ENCODE measurements at places on chromosomes 7 and 10.
A peak's percentile ranks its signal among the peaks of the same experiment; 100 is the strongest.

GRCh38 chr10:58282615-58283014 lies 13.7 kb downstream of the CISD1 start:
- no peak for ATAC-seq

- ATAC-seq, result peak; percentile 71
Measured at GRCh38 chr7:90709501-90710465, 113.7 kb downstream of the CDK14 start.

- no peak for ATAC-seq
Measured at GRCh38 chr7:7962851-7963250, 5.7 kb upstream of the GLCCI1 start.

GRCh38 chr7:985915-986741 lies 3.1 kb downstream of the CYP2W1 start:
- peak; percentile 67 for ATAC-seq

DNA sequence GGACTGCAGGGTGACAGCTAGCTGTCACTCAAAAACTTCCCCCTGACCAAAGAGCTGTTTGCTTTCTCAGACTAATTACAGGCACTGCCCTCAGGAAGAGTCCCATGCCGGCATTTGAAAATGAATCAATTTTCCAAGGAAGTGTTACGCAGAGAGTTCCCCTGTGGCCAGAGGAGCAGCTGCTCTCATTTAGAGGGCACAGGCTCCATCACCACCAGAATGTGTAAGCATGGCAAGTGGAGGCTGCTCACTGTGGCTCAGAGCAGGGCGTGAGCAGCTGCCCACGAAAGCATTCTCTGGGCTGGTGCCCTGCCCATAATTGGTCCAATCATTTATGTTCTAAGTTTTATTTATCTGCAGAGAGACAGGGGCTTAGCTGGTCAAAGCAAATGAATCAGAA lies 202.2 kb downstream of the RAMP3 start:
- ATAC-seq, result no peak

DNA sequence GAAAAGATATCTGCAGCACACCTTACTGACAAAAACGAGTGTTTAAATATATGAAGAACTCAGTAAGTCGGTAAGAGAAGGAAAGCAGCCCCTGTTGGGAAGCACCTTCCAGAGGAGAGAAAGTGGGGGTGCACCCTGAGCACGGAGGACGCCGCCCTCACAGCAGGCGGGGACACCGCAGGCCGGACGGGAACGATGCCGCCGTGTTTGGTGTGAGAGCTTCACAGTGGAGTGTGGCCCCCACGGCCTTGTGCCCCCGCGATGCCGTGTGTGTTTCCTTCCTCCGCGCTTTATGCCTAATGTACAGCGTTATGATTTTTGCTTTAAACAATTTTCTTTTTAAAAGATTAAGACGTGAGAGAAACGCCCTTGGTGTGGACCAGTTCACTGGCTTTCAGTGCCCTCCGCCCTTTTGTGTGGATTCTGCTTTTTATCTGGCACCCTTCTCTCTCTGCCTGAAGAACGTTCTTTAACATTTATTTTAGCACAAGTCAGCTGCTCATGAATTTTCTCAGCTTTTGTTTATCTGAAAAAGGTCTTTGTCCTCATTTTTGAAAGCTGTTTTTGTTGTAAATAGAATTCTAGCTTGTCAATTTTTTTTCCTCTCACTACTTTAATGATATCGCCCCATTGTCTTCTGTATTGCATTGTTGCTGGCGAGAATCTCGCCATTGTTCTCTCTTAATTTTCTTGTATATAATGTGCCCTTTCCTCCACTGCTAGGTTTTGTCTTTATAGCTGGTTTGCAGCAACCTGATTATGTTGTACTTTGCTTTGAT lies 110.7 kb downstream of the INPP5A start:
- no peak for ATAC-seq

DNA sequence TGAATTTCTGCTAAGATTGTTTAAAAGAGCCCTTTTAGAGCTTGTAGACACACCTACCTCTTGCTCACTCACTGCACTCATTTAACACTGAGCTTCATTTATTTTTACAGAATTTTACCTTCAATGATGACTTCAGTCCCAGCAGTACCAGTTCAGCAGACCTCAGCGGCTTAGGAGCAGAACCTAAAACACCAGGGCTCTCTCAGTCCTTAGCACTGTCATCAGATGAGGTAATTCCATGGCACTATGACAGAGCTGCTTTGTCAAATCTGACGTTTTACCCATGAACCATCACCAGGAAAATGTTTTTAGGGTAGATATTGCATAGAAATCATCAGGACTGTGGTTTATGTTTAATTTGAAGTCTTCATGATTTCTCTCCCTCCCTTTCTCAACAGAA lies 38.2 kb downstream of the PON1 start:
- ATAC-seq, result no peak

- ATAC-seq, result peak; percentile 70
Measured at GRCh38 chr10:68135922-68136792, 26.9 kb downstream of the MYPN start.

GRCh38 chr7:49762666-49763065 lies 10.8 kb upstream of the VWC2 start:
- no peak for ATAC-seq

DNA sequence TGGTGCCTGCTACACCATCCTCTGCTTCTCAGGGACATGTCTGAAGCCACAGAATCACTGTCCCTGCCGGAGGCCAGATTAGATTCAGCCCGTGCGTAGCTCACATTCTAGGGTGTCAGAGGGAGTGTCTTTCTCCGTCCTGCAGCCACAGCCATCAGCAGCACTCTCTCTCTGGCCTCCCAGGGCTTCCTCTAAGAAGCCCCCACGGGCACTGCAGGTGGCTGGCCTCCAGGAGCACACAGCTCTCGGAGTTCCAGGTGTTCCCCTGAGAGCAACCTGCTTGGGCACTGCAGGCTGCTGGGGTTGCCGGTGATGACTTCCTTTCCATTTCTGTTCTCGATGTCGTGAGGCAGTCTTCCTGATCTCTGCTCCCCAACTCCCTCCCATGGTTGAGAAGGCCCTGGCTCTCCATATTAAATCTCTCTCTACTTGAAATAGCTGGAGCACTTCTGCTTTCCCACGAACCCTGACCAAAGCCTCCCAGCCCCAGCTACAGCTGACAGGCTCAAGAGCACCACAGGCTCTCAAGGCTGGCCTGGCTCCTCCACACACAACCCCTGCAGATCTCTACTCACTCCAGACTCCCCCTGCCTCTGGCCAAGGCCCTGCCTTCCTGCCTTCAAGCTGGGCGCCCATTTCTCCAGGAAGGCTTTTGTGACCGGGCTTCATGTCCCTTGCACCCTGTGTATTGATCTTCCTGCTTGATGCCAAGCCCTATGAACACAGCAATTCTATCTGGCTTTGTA lies 49.0 kb upstream of the TMEM72 start:
- ATAC-seq, result no peak

DNA sequence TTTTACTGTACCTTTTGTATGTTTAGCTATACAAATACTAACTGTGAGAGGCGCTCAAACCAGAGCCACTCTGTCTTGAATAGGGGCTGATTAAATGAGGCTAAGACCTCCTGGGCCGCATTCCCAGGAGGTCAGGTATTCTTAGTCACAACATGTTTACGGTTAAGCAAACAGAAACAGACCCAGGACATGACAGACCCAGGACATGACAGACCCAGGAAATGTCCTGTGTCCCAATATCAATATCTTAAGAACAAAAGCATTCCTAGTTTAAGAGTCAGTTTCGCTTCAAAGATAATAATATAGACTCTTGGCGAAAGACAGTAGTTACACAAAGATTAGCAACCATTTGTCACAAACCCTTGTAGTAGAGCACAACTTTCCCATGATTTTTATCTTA lies 304.5 kb downstream of the CCSER2 start:
- no peak for ATAC-seq

DNA sequence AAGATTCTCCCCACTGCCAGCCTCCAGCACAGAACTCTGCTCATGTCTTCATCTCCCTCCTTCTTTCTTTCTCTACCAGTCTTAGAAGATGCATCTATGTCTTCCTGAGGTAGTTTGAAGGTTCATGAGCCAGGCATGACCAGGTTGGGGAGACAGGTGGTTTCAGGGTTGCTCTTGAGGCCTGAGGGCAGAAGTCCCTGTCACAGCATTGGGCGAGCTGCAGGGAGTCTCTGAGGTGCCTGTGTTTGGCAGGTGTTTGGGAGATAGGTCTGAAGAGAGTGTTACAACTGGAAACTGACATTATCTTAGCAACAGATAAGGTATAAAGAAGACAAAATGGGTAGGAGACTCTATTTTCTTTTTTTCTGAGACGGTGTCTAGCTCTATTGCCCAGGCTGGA lies 18.7 kb downstream of the PRSS2 start:
- ATAC-seq, result no peak

DNA sequence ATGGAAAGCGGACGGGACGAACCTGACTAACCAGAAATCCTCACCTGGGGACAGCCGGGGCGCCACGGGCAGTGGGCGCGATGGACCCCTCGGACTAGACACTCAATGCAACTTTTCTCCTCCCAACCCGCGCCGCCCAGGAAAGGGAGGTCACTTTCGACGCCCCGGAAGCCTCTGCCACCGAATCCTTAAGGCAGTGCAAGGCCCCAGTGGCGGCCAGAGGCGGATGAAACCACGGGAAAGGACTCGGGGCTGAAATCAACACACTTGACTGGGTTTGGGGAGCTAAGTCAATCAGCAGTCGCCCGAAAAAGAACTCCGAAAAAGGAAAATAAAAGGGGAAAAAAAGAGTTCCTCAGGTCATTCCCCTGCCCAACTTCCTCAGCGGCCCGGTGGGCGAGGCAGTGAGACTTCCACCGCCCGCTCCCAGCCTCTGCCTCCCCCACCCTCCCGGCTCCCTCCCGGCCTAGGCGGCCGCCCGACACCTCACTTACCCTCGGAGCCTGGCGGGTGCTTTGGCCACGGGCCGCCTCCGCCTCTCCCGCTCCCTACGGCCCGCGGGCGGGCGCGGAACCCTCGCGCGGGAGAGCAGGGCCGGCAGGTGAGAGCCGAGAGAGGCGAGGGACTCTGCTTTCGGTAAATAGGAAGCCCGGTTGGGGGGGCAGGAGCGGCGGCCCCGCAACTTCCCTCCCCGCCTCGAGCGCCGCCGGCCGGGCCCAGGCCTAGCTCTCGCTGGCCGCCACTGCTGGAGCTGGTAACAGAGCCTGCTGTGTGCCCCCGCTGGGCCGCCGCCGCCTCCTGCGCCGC lies 518 bp downstream of the WAPL start:
- peak; percentile 74 for ATAC-seq

GRCh38 chr7:37290731-37291130 lies 157.9 kb downstream of the ELMO1 start:
- ATAC-seq, result no peak

DNA sequence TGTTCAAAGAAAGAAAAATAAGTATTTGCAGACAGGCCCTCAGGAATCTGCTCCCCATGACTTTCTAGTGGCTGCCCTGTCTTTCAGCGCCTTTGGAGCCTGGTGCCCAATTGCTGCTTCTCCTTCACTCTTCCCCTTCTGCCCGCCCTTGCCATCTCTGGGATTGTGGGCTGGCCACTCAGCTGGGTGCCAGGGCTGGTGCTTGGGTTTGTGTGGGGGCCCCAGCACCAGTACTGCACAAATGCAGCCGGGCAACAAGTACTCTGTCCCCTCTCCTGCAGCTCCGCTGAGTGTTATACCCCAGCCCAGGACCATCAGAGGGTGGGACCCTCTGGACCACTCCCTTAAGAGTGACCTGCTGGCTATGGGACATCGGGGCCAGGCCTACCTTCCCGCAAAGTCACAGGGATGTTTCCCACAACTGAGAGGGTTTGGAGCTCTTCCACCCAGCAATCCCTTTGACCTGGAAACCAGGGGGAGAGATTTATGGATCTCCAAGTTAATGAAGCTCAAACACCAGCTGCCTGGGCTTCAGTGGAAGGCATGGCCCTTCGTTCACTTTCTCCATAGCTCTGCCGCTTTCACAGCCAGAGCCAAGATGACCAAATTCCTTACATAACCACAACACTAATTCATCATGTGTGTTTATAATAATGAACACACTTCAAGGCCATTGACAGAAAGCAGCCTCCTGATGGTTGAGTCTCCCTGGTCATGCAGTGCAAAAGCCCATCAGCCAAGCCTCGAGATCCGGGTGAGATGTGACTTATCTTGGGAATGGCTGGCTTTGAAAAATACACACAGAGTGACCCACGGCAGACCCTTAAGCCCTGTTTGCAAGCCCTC lies 313.9 kb upstream of the ZNF32 start:
- ATAC-seq, result no peak

DNA sequence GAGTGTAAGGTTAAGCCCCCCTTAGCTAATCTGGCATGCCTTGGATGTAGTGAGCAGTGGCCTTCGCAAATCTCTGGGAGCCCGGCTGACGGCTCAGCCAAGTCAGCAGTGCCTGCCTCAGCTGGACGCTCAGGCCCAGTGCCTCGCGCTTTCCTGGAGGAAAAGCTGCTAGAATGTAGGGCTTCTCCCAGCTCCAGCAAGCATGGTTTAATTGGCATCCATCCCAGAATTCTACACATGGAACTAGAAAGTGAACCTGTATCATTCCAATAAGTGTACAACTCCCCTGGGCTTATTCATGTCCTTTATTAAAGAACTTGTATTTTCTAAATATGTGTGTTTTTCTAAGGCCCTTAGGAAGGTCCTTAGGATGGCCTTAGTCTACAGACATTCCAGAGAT lies 287.8 kb upstream of the SHH start:
- ATAC-seq, result no peak

DNA sequence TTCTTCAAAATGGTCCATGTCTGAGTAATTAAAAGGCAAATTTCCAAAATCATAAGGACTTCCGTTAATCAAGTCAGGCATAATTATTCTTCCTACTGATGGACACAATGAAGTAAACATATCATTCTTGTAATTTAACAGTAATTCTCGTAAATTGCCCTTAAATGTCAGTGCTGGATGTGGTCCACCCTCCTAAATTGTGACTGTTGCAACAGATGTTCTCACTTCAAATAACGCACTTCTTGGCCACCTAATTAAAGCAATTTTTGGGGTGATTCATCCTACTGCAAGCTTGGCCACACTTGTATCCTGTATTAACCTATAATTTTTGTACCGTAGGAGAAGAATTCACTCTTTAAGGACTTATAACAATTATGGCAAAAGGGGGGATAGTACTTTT lies 1.9 kb downstream of the COL1A2 start:
- no peak for ATAC-seq

DNA sequence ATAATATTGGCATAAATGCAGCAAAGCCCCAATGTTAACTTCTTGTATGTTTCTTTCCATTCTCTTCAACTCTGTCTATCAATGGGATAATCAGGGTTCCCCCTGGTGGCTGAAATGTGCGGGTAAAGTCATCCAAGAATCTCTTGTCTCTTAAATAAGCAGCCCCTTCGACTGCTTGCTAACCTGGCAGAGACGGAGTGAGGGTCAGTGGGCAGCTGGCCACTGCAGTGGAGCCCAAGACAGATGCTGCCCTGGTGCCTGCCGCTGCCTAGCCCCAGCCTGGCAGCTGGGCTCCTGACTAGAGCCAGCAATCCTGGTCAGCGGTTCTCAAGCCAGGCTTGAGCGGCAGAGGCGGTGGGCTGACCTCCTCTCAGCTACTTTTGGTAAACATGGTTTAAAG lies 248.9 kb downstream of the COBL start:
- peak; percentile 89 for ATAC-seq

- no peak for ATAC-seq
Measured at GRCh38 chr7:3527496-3528124, 226.6 kb downstream of the SDK1 start.
